ENCODE measurements at places on chromosomes 1 and 21. TPM values are rescaled to one million over a fixed set of nuclear protein-coding genes. Genes with fewer than 3 reads are reported as not detected.

TMCC2 gene
- 0.90 TPM for total RNA-seq

CAMK2N1 gene
- total RNA-seq: 6.5 TPM

- DNase-seq: no peak
- peak overlapping the region; percentile 94 for H3K27ac ChIP-seq
- no peaks in the 10 kb centered on the region for H3K27me3 ChIP-seq
- no peaks in the 10 kb centered on the region for H3K36me3 ChIP-seq
- H3K4me1 ChIP-seq: peaks cover 52% of the 10 kb centered on the region
These were observed 18.8 kb downstream of the ENSA start for GRCh38 chr1:150610576-150610975.

DNA sequence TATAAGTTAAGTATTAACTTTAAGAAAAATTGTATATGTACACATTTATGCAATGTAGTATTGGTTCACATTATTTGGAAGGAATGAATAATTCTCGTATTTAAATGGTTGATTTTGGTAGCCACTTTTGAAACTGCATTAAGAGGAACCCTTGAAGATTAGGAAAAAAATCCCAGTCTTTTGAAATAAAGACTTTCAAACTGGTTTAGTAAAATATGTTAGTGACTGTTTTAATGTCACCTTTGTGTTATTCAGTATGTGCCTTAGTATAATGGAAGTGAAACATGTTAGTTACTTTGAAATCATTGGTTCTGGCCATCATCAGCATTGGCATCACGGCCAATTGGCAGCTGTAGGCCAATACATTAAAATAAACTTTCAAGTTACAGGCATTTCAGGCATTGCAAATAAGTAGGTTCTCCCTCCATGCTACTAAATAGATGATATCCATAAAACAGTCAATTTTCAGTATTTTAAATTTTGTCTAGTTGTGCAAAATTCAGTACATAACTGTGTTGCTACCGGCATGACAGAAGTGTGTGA lies 4.4 kb downstream of the MIER1 start:
- no peak for DNase-seq
- peak overlapping the region; percentile 63 for H3K4me3 ChIP-seq
- peaks cover 53% of the 10 kb centered on the region for H3K4me1 ChIP-seq
- no peaks in the 10 kb centered on the region for H3K27me3 ChIP-seq
- H3K36me3 ChIP-seq: no peaks in the 10 kb centered on the region

DNA sequence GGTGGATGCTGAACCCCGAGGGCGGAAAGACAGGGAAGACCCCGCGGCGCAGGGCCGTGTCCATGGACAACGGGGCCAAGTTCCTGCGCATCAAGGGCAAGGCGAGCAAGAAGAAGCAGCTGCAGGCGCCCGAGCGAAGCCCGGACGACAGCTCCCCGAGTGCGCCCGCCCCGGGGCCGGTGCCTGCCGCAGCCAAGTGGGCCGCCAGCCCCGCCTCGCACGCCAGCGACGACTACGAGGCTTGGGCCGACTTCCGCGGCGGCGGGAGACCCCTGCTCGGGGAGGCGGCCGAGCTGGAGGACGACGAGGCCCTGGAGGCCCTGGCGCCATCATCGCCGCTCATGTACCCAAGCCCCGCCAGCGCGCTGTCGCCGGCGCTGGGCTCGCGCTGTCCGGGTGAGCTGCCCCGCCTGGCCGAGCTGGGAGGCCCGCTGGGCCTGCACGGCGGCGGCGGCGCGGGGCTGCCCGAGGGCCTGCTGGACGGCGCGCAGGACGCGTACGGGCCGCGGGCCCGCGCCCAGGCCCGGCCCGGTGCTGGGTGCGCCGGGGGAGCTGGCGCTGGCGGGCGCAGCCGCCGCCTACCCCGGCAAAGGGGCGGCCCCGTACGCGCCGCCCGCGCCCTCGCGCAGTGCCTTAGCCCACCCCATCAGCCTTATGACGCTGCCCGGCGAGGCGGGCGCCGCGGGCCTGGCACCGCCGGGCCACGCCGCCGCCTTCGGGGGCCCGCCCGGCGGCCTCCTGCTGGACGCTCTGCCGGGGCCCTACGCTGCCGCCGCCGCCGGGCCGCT lies 20.7 kb downstream of the FOXO6 start:
- peaks cover 6% of the 10 kb centered on the region for H3K27me3 ChIP-seq
- H3K4me3 ChIP-seq: no peak overlapping the region
- DNase-seq: no peak
- H3K27ac ChIP-seq: no peak overlapping the region

GRCh38 chr1:207355513-207356295 lies 34.2 kb downstream of the CD55 start:
- no peak for DNase-seq
- H3K27ac ChIP-seq: no peak overlapping the region
- no peaks in the 10 kb centered on the region for H3K27me3 ChIP-seq
- no peak overlapping the region for H3K4me3 ChIP-seq
- H3K36me3 ChIP-seq: peaks cover 11% of the 10 kb centered on the region
- H3K4me1 ChIP-seq: no peaks in the 10 kb centered on the region

DNA sequence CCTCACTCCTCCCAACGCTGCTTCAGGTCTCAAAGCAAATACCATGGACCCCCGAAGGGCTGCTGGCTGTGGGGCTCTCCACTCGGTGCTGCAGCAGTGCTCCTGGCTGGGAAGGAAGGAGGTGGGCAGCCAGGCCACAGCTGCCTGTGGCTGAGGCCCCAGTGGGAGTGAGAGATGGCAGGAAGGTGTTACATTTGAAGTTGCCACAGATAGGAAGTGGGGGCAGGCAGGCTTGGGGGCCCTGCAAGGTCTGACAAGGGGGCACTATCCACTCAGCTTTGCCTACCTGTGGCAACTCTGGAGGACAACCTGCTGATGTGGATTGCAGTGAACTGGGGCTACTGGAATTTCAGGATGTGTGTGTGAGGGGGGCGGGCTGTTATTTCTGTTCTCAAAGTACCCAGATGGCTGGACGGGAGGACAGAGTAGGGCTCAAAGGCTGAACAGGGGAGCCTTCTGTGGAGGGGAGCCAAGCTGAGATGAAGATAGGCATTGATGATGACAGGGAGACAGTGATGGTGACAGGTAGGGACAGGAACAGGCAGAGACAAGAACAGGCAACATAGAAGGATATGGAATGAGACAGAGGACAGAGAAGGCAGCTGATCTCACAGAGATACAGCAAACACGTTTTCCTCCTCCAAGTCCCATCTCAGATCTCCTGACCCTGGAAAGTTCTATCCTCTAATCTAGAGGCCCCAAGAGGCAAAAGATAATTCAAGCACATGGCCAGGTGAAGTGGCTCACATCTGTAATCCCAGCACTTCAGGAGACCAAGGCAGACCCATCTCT lies 1.8 kb downstream of the ZNF683 start:
- no peaks in the 10 kb centered on the region for H3K27me3 ChIP-seq
- no peak for DNase-seq
- H3K27ac ChIP-seq: no peak overlapping the region
- peak overlapping the region; percentile 23 for H3K4me3 ChIP-seq

All from CD4-positive, alpha-beta memory T cell (primary cell).